Naive B cell (primary cell): ENCODE measurements at places on chromosomes 11 and 22.

GRCh38 chr11:46369458-46370152, 11.9 kb upstream of the MDK start:
- no peaks in the 10 kb centered on the region for H3K27me3 ChIP-seq
- peaks cover 5% of the 10 kb centered on the region for H3K4me1 ChIP-seq
- no peak for DNase-seq
- no peak overlapping the region for H3K27ac ChIP-seq
- H3K4me3 ChIP-seq = no peak overlapping the region
- H3K36me3 ChIP-seq = no peaks in the 10 kb centered on the region

DNA sequence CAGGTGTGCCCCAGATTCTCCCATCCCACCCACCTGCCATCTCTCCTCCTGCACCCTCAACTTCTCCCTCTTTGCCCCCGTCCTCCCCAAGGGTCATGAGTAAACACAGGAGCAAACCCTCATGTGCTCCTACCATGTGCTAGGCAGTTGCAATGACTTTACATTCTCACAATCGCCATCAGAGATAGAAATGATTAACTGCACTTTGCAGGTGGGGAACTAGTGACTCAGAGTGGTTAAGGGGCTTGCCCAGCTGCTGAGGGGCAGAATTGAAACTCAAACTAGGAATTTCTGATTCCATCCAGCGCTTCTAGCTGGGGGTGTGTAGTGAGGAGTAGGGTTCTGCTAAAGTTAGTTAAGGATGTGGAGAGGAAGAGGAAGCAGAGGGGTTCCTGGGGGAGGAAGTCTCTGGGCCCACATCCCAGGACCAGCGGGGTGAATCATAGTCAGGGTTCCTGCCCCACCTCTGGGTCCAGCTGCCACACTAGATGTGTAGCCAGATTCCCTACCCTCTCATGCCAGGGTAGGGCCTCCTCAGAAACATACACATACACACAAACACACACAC, 16.0 kb upstream of the PRG2 start:
- H3K36me3 ChIP-seq = peaks cover 21% of the 10 kb centered on the region
- no peak overlapping the region for H3K4me3 ChIP-seq
- DNase-seq = no peak
- no peak overlapping the region for H3K27ac ChIP-seq
- H3K27me3 ChIP-seq = no peaks in the 10 kb centered on the region
- H3K4me1 ChIP-seq = peaks cover 14% of the 10 kb centered on the region

DNA sequence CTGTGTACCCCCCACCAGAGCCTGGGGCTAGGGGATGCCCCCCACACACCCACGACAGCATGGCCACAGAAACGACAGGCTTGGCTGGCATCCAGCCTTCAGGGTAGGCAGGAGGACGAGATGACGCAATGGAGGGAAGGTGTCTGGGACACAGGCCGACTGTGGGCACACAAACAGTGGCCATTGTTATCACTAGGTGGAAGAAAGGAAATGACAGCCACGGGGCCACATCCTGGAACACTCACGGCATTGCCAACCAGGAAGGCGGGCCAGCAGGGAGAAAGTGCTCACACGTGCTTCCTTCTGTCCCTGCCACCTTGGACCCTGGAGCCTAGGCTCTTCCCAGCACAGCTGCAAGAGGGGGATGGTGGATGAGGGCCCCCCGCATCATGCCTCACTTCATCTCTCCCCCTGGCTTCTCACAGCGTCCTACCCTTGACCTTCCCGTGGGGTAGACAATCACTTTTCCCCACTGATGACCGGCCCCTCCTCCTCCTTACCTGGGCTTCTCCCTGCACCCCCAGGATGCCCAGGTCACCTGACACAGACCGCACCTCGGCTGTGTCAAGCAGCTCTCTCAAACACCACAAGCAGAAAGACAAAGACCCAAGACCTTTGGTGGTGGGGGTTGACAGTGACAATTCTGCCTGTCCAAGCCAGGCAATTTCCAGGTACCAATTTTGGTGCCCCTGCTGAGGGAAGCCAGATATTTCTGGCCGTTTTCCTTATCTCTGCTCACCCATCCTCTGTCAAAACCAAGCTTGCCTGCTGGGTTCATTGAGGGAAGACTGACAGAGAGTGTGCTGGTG, 8.6 kb downstream of the PLA2G6 start:
- peaks cover 24% of the 10 kb centered on the region for H3K4me1 ChIP-seq
- no peak overlapping the region for H3K4me3 ChIP-seq

DNA sequence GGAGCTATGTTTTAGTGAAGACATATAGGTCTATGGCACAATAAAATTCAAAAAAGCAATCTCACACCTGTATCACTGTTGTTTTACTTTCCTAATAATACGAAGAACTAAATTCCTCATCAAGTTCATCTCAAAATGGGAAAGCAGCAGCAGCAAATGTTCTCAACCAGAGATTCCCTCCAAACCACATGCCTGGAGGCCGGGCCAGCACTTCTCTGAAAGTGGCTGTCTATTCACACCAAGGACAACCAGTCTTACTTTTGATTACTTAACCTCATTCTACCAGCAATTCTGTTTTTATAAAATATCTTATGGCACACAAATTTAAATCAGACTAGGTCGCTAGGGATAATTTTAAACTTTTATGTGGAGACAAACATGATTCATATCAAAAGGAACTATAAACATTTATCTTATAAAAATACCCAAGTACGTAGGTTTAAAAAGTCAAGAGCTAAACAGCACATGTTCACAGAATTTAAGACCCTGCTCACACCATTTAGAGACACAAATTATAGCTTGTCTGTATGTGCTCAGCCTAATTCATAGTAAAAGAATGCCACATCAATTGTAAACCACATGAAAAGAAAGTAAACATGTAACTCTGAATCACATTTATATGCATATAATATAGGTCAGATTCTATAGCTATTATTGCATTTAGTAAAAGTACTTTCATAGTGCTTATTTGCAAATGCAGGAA, 46.1 kb downstream of the RRAS2 start:
- H3K4me1 ChIP-seq = peaks cover 51% of the 10 kb centered on the region
- H3K27me3 ChIP-seq = no peaks in the 10 kb centered on the region
- DNase-seq = no peak
- no peaks in the 10 kb centered on the region for H3K36me3 ChIP-seq

- H3K36me3 ChIP-seq = no peaks in the 10 kb centered on the region
- DNase-seq = no peak
- H3K4me1 ChIP-seq = peaks cover 28% of the 10 kb centered on the region
- H3K27ac ChIP-seq = no peak overlapping the region
- no peaks in the 10 kb centered on the region for H3K27me3 ChIP-seq
Observed at GRCh38 chr11:68012843-68013610, 2.9 kb downstream of the ALDH3B1 start.

- no peak for DNase-seq
- no peaks in the 10 kb centered on the region for H3K27me3 ChIP-seq
Observed at GRCh38 chr11:85941380-85941973, 86.3 kb downstream of the CCDC83 start.

- no peak overlapping the region for H3K27ac ChIP-seq
- peaks cover 23% of the 10 kb centered on the region for H3K27me3 ChIP-seq
- H3K4me3 ChIP-seq = no peak overlapping the region
- DNase-seq = no peak
Observed at GRCh38 chr11:112478806-112479205, 218.1 kb upstream of the PLET1 start.

DNA sequence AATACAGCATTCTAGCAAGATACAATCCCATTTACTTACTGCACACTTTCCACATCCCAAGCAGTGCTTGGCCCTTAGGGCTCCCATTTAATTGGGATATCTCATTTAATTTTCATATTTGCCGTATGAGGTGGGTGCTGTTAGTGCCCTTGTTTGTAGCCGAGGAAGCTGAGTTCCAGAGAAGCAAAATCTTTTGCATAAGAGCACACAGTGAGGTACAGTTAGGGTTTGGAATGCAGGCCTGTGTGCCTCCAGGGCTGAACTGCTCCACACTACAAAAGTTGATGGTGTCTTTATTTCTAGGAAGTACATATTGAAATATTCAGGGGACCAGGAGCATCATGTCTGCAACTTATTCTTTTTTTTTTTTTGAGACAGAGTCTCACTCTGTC, 15.5 kb upstream of the TIMP3 start:
- no peaks in the 10 kb centered on the region for H3K36me3 ChIP-seq
- no peak overlapping the region for H3K27ac ChIP-seq
- peaks cover 4% of the 10 kb centered on the region for H3K27me3 ChIP-seq
- no peak for DNase-seq
- no peaks in the 10 kb centered on the region for H3K4me1 ChIP-seq
- no peak overlapping the region for H3K4me3 ChIP-seq

DNA sequence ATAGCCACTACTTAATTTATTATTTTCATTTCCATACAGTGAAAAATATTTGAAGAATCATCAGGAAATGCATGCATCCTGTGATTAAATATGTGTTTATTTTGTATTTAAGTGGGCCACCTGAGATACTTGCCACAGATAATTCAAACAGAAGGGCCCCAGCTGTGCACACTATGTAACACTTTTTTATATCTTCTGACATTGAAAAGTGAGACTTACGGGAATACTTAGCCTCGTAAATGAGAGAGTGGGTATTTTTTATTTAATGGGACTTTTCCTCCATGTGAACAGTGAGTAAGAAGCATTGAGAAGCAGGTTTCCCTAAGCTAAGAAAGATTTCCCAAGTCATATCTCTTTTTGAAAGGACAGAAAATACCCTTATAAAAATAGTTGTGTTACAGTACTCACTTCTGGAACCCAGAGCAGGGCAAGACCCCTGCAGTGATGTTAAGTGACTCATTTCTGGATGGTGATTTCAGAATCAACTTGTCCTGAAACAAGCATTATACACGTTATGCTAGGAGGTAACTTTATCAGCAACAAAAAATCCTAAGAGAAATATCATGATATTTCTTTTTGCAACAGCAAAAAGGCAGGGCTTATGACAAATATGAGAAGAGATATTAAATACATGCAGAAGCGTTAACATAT, 478.1 kb upstream of the CHORDC1 start:
- no peak overlapping the region for H3K4me3 ChIP-seq
- no peak overlapping the region for H3K27ac ChIP-seq
- no peak for DNase-seq
- no peaks in the 10 kb centered on the region for H3K27me3 ChIP-seq
- no peaks in the 10 kb centered on the region for H3K36me3 ChIP-seq
- no peaks in the 10 kb centered on the region for H3K4me1 ChIP-seq

DNA sequence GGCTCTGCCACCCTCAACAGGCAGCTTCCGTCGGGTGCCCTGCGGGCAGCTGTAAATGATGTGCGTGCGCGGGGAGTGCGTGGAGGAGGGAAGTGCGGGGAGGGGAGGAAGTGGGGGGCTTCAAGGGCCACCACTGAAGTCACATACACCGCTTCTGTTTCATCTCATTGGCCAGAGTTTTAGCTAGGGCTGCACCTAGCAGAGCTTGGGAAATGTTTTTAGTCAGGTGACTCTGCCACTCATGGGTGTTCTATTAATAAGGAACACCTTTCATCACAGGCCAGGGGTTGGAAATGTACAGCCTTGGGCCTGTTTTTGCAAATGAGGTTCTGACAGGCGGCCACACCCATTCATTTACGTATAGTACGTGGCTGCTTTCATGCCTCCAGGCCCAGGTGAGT, 14.6 kb downstream of the FAM118A start:
- DNase-seq = no peak
- no peaks in the 10 kb centered on the region for H3K27me3 ChIP-seq
- H3K36me3 ChIP-seq = peaks cover 20% of the 10 kb centered on the region
- H3K27ac ChIP-seq = no peak overlapping the region
- peaks cover 33% of the 10 kb centered on the region for H3K4me1 ChIP-seq

GRCh38 chr22:46070215-46070802, 80.0 kb upstream of the PPARA start:
- H3K4me1 ChIP-seq = peaks cover 32% of the 10 kb centered on the region
- H3K27ac ChIP-seq = peak overlapping the region; percentile 91
- no peak for DNase-seq
- H3K36me3 ChIP-seq = no peaks in the 10 kb centered on the region
- H3K4me3 ChIP-seq = peak overlapping the region; percentile 81

DNA sequence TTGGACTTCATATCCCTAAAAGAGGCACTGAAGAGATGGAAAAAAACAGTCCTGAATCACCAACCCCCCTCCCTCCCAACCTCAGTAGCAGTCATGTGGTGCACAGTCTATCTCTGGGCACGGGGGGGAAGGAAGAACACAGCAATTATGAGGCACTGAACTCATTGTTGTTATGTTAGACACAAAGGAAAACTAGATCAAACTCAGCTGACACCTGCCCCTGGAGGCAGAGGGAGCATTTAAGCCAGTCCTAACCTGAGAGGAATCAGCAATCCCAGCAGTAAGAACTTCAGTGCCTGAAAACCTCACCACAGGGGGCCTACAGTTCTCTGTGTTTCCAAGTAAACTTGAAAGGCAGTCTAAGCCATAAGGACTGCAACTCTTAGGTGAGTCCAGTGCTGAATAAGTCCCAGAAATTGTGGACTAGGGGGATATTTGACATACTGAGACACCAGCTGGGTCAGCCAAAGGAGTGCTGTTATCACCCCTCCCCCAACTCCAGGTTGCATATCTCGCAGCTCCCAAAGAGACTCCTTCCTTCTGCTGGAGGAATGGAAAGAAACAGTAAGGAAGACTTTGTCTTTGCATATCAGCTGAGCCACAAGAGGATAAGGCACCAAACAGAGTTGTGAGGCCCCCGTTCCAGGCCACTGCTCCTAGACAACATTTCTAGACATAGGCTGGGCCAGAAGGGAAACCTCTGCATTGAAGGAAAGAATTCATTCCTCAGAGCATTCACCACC, 72.5 kb downstream of the GLYATL1 start:
- H3K4me1 ChIP-seq = peaks cover 55% of the 10 kb centered on the region
- peak; percentile 30 for DNase-seq
- peaks cover 24% of the 10 kb centered on the region for H3K36me3 ChIP-seq
- no peak overlapping the region for H3K4me3 ChIP-seq

- H3K27me3 ChIP-seq = no peaks in the 10 kb centered on the region
- no peak for DNase-seq
- peaks cover 59% of the 10 kb centered on the region for H3K36me3 ChIP-seq
- peaks cover 40% of the 10 kb centered on the region for H3K4me1 ChIP-seq
- H3K4me3 ChIP-seq = no peak overlapping the region
- peak overlapping the region; percentile 7 for H3K27ac ChIP-seq
Observed at GRCh38 chr22:33639588-33640254, 280.6 kb downstream of the LARGE1 start.

DNA sequence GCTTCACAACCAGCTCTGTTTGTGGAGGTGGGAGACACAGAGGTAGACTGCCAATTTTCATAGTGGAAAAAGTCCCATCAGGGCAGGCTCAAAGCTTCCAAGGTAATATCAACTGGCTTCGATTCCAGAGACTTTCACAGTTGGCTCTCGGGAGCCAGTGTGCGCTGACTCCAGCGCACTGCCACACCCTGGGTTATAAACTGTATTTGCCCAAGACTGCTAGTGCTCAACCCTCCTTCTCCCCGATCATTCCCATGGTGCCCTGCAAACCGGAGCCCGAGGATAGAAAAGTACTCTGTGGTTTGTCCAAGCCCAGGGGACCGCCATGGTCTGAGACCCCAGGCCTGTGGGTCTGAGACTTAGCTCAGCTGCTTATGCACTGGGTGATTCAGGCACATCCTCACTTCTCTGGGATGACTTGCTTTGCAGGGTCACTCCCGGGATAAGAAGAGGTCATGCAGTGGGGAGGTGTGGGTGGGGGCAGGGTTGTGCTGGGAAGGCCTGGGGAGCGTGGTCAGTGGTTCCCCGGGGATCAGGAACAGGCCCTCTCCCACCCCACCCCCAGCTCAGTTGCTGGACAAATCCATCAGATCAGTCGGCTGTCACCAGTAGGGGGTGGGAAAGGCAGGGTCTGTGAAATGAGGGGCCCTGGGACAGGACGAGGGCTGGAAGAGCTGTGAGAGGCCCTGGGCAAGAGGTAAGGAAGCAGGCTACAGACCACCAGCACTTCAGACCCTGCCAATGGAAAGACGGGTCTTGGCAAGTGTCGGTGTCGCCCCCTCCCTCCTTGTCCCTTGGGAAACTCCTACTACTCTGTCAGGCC, 26.7 kb upstream of the PICK1 start:
- no peaks in the 10 kb centered on the region for H3K27me3 ChIP-seq
- peaks cover 2% of the 10 kb centered on the region for H3K4me1 ChIP-seq
- H3K36me3 ChIP-seq = no peaks in the 10 kb centered on the region
- no peak overlapping the region for H3K4me3 ChIP-seq
- DNase-seq = no peak
- no peak overlapping the region for H3K27ac ChIP-seq
